Anterior cingulate cortex (tissue), 58 donors: ENCODE measurements at places on chromosomes 2 and 18.

GRCh38 chr2:216246766-216247165 lies 125.5 kb downstream of the MARCHF4 start:
- no peak for DNase-seq

DNA sequence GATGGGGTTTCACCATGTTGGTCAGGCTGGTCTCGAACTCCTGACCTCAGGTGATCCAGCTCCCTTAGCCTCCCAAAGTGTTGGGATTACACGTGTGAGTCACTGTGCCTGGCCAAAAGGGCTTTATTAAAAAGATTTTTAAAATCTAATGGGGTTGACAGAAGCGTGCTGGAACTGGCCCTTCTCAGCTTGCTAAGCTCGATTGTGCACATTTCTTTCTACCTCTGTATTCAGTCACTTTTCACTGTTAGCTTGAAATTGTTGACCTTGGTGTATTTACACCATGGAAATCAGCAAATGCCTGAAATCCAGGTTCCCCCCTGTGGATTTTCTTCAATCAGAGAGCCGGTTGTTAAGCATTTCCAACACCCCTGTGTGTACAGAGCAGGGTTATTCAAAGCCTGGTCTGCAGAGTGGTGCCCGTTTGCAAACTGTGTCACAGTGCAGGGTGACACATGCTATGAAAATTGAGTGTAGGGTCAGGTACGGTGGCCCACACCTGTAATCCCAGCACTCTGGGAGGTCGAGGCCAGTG lies 140.2 kb downstream of the TGIF1 start:
- no peak for DNase-seq

GRCh38 chr2:27003007-27003406 lies 29.8 kb upstream of the TMEM214 start:
- peak; percentile 26 for DNase-seq

GRCh38 chr2:160836755-160837154 lies 323.5 kb upstream of the TANK start:
- DNase-seq = no peak

DNA sequence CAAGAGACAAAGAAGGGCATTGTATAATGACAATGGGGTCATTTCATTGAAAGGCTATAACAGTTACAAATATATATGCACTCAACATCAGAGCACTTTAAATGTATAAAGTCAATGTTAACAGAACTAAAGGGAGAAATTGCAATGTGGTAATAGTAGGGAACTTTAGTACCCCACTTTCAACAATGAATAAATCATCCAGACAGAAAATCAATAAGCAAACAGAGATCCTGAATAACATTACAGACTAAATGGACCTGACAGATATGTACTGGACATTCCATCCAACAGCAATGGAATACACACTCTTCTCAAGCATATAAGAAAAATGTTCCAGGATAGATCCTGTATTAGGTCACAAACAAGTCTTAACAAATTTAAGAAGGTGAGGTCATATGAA lies 90.5 kb upstream of the ALKAL2 start:
- no peak for DNase-seq

GRCh38 chr18:23258566-23259469 lies 123.5 kb downstream of the CABLES1 start:
- no peak for DNase-seq

- DNase-seq = peak; percentile 18
Observed at GRCh38 chr18:46759890-46760289, 3.0 kb upstream of the ST8SIA5 start.

GRCh38 chr2:147223553-147224060 lies 621.2 kb upstream of the ACVR2A start:
- no peak for DNase-seq

DNA sequence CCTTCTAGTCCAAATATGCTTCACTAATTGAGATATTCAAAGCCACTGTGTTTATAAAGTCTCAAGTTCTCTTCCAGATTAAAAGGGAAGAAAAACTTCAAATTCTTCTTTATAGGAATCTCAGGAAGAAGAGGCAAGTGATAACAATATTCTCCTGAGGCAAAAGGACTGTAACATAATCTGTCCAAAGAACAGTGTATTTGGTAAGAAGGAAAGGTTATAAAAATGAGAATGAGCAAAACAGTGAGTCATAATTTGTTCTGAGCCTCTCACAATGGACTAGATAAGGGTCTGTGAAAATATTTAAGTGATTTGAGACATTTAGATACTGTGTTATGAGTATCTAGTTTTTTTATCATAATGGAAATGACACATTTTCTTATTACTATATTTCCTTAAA lies 44.3 kb downstream of the SNRPD1 start:
- DNase-seq = no peak

DNA sequence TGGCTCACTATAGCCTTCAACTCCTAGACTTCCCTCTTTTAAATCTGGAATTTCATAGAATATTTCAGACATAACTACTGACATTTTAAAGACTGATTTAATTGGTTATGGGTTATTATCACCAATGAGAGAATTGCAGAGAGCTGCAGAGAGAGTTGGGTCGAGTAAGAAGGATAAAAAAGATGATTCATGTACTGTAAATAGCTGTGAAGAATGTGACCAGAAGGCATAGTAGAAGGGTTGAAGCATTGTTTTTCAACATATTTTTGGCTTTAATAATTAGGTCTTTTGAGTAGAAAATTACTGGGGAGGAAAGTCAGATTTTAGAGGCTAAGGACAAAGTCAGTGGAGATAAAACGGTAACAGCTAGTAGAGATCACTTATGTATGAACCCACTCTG lies 503.2 kb upstream of the SLC8A1 start:
- no peak for DNase-seq

GRCh38 chr2:240165034-240165433 lies 24.6 kb upstream of the OTOS start:
- DNase-seq = no peak

DNA sequence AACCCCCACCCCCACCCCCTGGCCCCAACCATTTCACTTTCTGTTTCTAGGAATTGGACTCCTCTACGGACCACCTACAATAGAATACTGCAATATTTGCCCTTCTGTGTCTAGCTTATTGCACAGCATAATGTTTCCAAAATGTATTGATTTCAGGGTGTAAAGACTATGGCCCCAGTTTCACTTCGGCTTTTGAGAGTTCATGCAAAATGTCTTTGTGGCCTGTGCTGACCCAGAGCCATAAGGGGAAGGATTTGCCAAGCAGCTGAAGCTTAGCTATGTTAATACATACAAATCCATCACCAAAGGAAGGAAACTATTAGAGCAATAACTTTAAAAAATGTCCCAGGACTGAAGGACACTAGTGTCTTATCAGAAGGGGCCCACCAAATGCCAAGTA lies 11.2 kb upstream of the ATP9B start:
- DNase-seq = no peak

DNA sequence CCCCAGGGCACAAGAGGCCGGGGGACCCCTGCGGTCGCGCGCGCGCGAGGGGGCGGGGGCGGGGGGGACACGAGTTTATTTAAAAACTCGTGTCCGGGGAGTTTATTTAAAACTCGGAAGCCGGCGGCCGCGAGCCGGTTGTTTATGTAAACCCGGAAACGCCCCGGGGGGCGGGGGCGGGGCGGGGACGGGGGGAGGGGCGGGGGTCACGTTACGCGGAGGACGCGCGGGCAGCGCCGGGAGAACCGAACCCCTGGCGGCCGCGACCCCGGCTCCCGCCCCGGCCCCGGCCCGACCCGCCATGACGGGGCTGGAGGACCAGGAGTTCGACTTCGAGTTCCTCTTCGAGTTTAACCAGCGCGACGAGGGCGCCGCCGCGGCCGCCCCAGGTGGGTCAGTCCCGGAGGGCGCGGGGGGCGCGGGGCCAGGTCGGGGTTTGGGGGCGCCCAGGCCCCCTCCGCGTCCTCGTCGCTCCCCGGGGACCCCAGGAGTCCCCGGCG lies 4.4 kb downstream of the NFATC1 start:
- no peak for DNase-seq

- no peak for DNase-seq
Observed at GRCh38 chr2:200461846-200462710, 47.8 kb downstream of the KCTD18 start.

GRCh38 chr2:54968561-54969218 lies 81.6 kb downstream of the RTN4 start:
- DNase-seq = no peak

DNA sequence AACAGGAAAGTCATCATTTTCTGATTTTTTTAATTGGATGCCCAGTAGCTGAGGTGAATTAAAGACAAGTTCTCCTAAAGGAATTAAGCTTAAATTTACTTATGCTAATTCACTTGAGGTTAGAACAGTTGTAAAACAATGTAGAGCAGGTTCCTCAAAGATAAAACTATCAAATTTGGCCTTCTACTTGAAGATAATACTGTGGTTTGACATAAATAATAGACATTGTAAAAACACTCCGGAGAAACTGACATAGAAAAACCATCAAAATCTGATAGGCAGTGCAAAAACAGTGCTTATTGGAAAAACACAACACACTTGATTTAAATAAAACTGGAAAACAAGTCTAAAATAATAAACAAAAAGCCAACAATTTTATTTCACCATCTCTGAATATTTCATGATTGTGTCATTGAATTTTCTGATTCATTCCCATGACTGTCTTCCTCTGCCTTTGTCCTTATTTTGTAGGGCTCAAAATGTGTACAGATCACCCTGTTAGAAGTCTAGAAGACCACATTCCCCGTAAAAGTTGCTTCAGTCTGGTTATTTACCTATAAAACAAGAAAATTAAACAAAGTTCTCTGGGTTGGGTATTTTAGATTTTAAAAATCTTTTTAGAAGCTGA lies 28.3 kb upstream of the SLC40A1 start:
- no peak for DNase-seq

- no peak for DNase-seq
Observed at GRCh38 chr2:54476852-54477251, 20.7 kb downstream of the SPTBN1 start.

DNA sequence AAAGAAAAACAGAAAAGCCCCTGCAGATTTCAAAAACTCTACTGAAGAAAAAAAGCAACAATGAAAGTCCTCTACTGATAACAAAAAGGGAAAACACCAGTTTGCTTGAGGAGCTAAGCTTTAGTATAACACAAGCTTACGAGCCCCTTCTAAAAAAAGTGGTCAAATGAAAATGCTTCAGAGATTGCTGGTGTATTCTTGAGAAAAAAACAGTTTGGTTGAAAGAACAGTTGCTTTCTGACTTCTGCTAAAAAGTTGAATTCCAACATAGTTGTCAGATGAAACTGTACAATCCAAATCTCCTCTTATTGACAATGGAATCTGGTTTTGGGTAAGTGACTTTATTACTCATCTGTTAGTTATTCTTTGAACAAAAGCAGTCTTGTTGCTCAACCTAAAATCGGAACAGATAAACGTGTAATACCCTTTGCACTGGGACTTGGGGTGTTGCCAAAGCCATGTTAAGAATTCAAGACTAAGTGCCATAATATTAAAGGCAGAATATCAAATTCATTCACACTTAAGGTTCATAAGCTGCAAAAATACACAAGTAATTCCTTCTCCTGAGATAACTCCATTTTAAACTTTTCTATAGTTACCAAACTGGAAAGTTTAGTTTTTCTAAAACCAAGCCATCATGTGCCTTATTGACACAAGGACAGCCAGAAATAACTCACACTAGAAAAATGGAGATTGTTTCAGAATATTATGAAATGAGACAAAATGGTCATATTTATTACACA lies 45.3 kb upstream of the SPAG16 start:
- DNase-seq = no peak

DNA sequence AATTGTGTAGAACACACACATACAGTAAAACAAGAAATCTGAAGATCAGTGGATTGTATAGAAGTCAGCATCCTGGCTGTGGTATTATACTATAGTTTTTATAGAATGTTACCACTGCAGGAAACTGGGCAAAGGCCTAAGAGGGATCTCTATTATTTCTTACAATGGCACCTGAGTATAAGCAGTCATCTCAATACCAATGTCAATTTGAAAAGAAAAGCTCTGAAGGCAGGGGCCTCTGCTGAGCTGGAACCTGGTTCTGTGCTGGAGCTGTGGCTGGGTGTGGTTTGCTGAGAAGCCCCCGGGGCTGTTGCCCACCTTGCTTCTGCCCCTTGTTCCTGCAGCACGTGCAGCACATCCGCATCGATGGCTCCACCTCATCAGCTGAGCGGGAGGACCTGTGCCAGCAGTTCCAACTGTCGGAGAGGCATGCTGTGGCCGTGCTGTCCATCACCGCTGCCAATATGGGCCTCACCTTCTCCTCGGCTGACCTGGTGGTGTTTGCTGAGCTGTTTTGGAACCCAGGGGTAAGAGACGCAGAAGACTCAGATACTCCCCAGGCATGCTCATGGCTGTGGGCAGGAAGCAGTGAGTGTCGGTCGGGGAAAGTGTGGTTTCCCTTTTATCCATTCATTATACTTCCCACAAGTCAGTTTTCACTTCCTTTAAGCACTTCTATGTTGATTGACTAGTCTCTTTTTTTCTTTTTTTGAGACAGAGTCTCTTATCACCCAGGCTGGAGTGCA lies 23.5 kb upstream of the RPL37A start:
- no peak for DNase-seq

DNA sequence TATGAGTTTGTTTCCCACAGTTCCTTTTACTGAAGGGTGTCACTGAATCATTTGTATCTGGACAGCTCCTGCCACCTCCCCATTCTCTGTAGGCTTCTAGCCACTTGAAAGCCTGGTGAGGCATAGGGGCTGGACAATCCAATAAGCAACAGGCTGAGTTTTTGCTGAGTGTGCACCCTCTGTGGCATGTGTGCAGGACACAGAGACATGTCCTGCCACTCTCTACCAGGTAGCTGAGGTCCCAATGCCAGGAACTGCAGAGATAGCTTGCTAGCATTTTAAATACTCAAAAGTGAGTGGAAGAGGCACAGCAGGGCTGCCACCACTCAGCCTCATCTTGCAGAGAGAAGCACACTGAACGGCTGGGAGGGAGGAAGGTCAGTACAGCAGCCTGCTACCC lies 77.2 kb upstream of the TFCP2L1 start:
- DNase-seq = no peak

GRCh38 chr2:49796266-49796665 lies 642.0 kb upstream of the FSHR start:
- DNase-seq = no peak

GRCh38 chr2:11080253-11081115 lies 74.8 kb upstream of the SLC66A3 start:
- peak; percentile 18 for DNase-seq

GRCh38 chr2:69175790-69176715 lies 163.1 kb downstream of the ANTXR1 start:
- no peak for DNase-seq

GRCh38 chr2:222514901-222515300 lies 90.6 kb downstream of the SGPP2 start:
- DNase-seq = no peak

DNA sequence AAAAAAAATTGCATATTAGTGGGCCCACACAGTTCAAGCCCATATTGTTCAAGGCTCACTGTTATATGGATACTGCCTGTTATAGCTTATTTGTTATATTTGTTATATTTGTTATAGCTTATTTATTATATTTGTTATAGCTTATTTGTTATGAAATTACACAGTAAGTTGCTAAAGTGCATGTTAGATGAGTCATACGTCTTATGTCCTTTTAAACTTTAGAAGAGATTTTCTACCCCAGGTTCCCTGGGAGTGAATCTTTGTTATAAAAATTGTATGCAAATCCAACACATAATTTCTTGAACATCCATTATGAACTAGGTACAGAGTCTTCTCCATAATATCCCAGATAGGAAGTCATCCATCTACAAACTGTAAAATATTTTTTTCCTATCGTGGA lies 22.1 kb downstream of the HTR2B start:
- no peak for DNase-seq

- DNase-seq = no peak
Observed at GRCh38 chr2:86747711-86748639, 27.9 kb downstream of the RMND5A start.

GRCh38 chr2:20356042-20356441 lies 5.4 kb upstream of the PUM2 start:
- DNase-seq = no peak
